Natural killer cell (primary cell): ENCODE measurements at places on chromosomes 3 and 15.

GRCh38 chr15:23912191-23912590 is 225.1 kb upstream of the NDN start:
- no peak for DNase-seq
- H3K4me1 ChIP-seq = no peaks in the 10 kb centered on the region

DNA sequence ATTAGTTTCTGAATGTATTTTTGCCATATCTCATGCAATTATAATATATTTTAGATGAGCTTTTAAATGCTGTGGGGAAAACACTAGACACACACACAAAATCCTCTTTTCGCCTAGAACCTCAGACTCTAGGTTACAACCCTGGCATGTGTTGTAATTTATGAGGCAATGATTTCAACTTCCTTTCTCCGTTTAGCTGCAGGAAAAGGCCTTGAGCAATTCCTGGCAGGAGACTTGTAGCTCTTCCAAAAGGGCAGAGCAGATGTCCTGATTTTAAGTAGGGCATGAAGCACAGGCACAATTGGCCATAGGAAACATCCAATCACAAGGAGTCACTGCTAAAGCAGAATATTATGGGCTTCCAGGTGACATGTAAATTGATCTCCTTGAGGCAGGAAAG is 82.0 kb downstream of the GPR156 start:
- H3K27me3 ChIP-seq = no peaks in the 10 kb centered on the region
- no peaks in the 10 kb centered on the region for H3K36me3 ChIP-seq
- no peak overlapping the region for H3K27ac ChIP-seq
- DNase-seq = no peak
- H3K4me3 ChIP-seq = no peak overlapping the region

DNA sequence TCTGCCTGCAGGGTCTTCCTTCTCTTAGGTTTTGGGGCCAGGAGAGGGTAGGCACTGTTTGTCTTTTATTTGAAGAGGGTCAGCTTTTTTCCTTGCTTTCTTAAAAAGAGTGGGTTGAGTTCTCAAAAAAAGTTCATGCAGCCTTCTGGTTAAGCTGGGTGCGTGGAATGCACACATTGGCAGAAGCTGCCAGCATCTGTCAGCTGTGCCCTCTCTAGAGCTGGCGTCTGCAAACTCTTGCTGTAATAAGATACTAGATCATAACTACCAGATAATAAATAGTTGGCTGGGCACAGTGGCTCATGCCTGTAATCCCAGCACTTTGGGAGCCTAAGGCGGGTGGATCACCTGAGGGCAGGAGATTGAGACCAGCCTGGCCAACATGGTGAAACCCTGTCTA is 373.4 kb downstream of the OCA2 start:
- H3K27ac ChIP-seq = no peak overlapping the region
- no peaks in the 10 kb centered on the region for H3K36me3 ChIP-seq
- no peaks in the 10 kb centered on the region for H3K4me1 ChIP-seq
- DNase-seq = no peak
- H3K27me3 ChIP-seq = no peaks in the 10 kb centered on the region

- peak; percentile 40 for DNase-seq
- no peaks in the 10 kb centered on the region for H3K36me3 ChIP-seq
- H3K27me3 ChIP-seq = no peaks in the 10 kb centered on the region
- H3K4me3 ChIP-seq = no peak overlapping the region
- peak overlapping the region; percentile 60 for H3K27ac ChIP-seq
- H3K4me1 ChIP-seq = peaks cover 34% of the 10 kb centered on the region
Measured at GRCh38 chr15:95864467-95864886, 466.0 kb upstream of the NR2F2 start.

- no peak overlapping the region for H3K4me3 ChIP-seq
- no peak for DNase-seq
- no peaks in the 10 kb centered on the region for H3K36me3 ChIP-seq
- no peaks in the 10 kb centered on the region for H3K4me1 ChIP-seq
- H3K27me3 ChIP-seq = no peaks in the 10 kb centered on the region
Measured at GRCh38 chr3:172965256-172965655, 175.8 kb downstream of the SPATA16 start.

DNA sequence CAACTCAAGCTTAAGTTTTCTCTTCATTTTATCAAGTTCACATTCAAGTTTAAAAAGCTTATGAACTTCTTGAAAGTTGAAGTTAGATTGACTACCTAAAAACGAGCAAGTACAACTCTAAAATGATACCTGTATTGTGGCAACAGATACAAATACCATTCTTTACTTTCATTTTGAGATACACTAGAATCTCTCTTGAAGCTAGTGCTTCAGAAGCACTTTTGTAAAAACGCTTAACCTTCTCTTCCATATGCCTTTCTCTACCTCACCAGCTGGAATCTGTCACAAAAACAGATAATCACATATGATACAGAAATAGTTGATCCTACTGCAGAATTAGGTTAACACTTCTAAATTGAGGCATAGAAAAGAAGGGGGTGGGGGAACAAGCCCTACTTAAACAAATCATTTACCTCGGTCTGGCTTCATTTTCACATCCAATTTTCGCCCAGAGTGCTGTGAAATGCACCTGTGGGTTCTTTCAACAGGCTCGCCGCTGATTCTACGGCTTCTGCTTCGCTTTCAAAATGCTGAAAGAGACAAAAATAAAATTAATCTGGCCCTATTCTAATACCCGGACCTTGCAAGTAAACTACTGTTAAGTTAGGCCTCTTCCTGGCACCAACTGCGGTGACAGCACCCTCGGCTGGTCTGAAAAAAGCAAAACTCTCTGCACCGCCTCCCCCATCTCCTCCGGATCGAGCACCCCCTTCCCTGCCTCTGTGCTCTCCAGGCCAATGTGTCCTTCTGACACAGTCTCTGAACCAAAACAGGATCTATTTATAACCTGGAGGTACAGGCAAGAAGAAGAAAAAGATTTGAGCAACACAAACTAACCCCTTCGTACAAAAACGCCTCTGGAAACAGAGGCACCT is 1.4 kb downstream of the ATOSA start:
- peak overlapping the region; percentile 98 for H3K27ac ChIP-seq
- peak overlapping the region; percentile 93 for H3K4me3 ChIP-seq
- peaks cover 15% of the 10 kb centered on the region for H3K4me1 ChIP-seq
- H3K36me3 ChIP-seq = peaks cover 32% of the 10 kb centered on the region
- no peaks in the 10 kb centered on the region for H3K27me3 ChIP-seq

- no peaks in the 10 kb centered on the region for H3K36me3 ChIP-seq
- H3K27ac ChIP-seq = no peak overlapping the region
- H3K4me1 ChIP-seq = no peaks in the 10 kb centered on the region
- no peaks in the 10 kb centered on the region for H3K27me3 ChIP-seq
Measured at GRCh38 chr3:194180570-194180969, 44.6 kb downstream of the HES1 start.

GRCh38 chr3:32556332-32556731 is 14.3 kb downstream of the DYNC1LI1 start:
- H3K27ac ChIP-seq = no peak overlapping the region
- no peak for DNase-seq
- H3K36me3 ChIP-seq = peaks cover 3% of the 10 kb centered on the region
- H3K4me3 ChIP-seq = no peak overlapping the region
